Skeletal muscle cell (primary cell): ENCODE measurements at places on chromosomes 5 and 9.

- no peak for DNase-seq
These were observed 539.2 kb downstream of the TLE1 start for GRCh38 chr9:81150016-81150625.

DNA sequence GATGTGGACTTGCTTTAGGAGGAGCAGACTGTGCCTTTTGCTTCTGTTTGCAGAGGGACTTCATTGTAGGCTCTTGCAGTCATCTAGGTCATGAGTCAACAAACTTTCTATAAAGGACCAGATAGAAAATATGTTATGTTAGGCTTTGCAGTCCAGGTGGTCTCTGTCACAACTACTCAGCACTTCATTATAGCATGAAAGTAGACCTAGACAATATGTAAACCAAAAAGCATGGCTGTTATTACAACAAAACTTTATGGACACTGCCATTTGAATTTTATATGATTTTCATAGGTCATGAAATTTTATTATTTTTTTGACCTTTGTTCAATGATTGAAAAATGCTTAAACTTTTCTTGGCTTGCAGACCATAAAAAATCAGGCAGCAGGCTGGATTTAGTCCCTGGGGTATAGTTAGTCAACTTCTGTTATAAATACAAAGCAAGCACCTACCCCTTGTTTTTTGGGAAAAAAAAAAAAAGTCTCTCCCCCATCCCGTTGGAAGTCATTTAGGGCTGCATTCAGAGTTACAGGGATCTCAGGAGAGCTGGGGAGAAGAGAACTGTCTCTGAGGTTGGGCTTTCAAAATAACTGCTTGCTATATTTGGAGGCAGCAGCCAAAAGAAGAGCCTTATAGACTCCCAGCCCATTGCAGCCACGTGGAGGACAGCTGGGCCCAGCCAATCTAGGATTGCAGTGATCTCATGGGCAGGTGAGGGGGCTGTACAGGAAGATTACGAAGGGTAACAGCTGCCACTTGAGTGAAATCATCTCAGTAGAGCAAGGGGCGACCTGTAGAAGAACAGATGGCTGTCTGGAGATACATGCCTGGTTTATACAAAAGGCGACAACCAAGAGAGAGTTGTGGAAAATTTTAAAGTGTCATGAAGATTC, 136.6 kb upstream of the TNC start:
- peak; percentile 69 for DNase-seq

GRCh38 chr5:163532171-163533084, 27.0 kb downstream of the MAT2B start:
- DNase-seq, result no peak

DNA sequence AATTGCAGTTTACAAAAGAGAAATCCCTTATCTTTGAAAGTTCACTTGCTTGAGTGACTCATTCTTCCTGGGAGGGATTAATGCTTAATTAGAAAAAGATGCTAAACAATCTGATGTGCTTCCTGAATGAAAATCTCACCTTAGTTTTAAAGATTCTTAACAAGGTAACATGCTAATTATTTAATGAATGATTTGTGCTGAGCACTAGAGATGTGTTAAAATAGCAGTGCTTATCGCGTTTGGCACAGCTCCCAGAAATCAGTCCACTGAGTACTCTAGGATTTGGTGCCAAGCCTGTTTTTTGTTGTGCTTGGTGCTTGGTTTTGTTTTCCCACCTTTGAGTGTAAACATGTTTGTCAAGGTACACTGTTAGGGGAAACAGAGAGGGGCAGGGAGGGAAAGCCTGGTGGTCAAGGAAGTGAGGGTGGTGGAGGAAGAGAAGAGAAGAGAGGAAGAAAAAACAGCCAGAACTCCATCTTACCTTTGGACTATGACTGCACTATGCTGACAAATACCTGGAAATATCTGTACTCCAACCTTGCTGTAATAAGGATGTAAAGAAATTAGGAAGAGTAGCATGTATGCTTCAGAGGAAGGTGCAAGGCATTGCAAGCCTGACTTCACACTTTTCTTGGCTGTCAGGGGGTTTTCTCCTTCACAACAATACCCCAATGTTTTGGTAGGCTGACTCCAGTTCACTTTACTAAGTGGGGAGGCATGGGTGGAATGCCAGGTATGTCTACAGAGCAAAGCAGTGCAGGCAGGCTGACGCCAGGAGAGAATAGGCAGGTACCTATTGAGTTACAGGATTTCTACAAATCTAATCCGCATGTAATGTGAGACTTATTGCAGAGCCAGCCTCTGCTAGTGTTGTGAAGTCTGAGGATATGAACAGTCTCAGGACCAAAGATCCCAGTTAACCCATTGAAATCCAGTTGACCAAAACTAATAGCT, 157.2 kb upstream of the ISL1 start:
- DNase-seq, result no peak

GRCh38 chr5:60700416-60700757, 421 bp upstream of the DEPDC1B start:
- DNase-seq, result no peak

DNA sequence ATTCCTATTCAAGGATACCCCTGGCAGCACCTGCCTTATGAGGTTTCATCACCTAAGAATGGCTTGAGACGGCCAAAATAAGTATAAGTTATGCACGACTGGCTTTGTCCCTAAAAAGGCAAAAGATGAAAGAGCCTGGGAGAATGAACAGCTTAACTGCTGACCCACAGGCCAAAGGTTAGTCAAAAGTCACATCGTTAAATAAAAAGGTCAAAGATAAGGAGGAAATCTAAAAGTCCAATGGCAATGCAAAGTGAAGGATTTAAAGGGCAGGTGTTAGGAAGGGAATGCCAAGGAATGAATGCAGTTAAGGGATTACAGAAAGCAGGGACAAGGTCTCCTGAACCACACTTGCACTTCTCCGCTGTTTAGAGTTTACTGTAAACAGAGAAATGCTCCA, 5.6 kb downstream of the TAL2 start:
- no peak for DNase-seq

GRCh38 chr9:100714372-100715099, 136.7 kb downstream of the CAVIN4 start:
- no peak for DNase-seq

- DNase-seq, result peak; percentile 15
These were observed 9.7 kb upstream of the C9orf152 start for GRCh38 chr9:110217656-110218099.

GRCh38 chr9:3857673-3858072, 331.9 kb upstream of the RFX3 start:
- peak; percentile 88 for DNase-seq

- DNase-seq, result no peak
These were observed 108.2 kb upstream of the TNC start for GRCh38 chr9:115226152-115226551.

DNA sequence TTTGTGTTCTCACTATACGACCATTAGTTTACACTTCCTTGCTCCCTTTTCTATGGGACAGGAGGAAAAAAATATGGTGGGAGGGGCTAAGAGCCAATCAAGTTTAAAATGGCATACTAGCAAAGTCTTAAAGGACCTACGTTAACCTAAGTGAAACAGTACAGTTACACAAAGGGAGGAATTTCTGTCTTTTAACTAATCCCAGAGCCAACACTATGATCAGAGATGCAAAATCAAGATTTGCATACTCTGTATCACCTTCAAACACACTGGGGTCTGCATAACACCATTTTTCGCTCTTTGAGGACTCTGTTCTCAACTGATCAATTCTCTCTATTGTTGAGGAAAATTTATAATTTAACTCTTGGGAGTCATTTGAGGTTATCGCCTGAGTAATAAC, 49.8 kb downstream of the ALDH1A1 start:
- DNase-seq, result no peak
